ENCODE measurements at places on chromosomes 1 and 21.

DNA sequence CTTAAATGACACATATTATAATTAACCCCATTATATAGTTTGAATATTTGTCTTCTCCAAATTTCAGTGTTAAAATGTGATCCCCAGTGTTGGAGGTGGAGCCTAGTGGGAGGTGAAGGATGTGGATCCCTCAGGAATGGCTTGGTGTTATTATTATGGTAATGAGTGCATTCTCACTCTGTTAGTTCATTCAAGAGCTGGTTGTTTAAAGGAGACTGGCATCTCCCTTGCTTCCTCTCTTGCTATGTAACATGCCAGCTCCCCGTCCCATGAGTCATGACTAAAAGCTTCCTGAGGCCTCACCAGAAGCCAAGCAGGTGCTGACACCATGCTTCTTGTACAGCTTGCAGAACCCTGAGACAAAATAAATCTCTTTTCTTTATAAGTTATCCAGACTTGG is 1612.7 kb downstream of the AMY1C start:
- DNase-seq, result no peak

DNA sequence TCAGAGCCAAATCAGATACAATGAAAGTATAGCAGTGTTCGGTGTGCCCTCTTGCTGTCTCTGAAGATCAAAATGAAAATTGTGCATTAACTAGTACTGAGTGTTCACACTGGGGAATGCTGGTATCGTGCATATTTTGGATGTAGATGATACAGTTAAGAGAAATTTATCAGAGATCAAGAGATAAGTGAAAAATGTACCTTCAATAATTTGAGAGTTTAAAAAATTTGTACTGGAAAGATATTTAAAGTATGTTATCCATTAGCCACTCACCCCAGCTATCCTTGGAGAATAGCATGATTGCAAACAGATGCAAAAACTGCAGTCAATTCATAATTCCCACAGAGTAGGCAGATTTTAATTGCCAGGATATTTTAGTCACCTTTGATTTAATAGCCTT is 56.4 kb downstream of the GREM2 start:
- peak; percentile 41 for DNase-seq

DNA sequence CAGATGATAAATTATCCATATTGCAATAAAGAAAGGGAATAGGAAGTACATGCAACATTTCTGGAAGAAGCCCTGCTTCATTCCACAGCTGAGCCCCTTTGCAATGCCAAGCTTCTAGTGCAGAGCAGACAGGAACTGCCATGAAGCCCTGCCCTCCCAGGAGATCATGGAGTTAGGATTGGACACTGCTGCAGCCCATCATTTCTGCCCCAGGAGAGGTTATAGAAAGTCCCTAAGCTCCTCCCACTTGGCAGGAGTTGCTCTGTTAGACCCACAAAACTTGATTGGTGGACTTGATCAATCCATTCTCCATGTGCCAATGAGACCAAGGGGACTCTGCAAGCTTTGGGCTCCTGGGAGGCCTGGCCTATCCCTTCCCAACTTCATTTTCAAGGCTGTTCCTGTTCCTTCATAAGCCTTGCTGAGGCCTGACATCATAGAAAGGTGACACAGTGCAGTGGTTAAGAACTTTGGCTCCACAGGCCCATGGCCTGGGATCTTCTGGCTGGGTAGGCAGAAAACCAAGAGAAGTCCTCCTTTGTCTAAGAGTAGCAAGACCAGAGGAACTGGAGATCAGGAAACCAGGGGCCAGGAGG is 1.3 kb upstream of the LAPTM5 start:
- DNase-seq, result no peak

GRCh38 chr1:118783095-118783758 is 204.9 kb downstream of the TBX15 start:
- DNase-seq, result no peak

DNA sequence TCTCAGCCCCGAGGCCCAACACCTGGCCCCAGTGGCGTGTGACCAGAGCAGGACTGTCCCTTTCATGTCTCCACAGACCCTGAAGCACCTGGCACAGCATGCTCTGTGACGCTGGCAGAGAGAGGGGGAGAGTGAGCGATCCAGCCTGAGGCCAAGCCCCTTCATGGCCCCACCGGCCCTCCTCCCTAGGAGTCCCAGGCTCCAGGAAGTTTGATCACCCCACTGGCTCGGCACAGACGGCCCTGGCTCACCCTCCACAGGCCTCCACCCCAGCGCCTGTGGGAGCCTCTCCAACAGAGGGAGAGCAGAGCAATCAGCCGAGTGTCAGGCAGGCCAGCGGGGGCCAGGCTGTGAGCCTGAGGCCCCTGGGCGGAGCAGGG is 11.0 kb downstream of the SH3BGRL3 start:
- DNase-seq, result no peak

DNA sequence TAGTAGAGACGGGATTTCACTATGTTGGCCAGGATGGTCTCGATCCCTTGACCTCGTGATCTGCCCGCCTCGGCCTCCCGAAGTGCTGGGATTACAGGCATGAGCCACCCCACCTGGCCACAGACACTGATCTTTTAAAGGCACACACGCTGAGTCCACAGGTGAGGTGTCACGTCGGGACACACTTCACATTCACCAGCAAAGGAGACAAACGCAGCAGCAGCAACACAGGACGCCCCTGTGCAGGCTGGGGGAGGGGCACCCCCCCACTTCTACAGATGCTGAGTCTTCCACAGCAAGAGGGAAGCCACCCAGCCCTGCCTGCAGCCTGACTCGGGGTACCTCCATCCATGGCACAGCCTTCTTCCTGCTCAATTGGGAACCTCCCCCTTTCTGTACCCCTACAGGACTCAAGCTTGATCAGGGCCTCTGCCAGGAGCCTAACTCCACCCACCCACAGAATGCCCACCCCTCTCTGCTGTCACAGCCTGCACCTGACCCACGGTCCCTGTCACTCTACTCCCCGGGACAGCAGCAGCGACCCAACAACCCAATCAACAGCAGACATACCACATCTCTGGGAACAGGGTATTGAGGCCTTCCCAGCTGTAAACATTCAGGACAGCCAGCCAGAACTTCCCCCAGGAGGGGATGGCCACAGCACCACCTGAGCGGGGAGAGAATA is 9.5 kb downstream of the LSS start:
- DNase-seq, result no peak

DNA sequence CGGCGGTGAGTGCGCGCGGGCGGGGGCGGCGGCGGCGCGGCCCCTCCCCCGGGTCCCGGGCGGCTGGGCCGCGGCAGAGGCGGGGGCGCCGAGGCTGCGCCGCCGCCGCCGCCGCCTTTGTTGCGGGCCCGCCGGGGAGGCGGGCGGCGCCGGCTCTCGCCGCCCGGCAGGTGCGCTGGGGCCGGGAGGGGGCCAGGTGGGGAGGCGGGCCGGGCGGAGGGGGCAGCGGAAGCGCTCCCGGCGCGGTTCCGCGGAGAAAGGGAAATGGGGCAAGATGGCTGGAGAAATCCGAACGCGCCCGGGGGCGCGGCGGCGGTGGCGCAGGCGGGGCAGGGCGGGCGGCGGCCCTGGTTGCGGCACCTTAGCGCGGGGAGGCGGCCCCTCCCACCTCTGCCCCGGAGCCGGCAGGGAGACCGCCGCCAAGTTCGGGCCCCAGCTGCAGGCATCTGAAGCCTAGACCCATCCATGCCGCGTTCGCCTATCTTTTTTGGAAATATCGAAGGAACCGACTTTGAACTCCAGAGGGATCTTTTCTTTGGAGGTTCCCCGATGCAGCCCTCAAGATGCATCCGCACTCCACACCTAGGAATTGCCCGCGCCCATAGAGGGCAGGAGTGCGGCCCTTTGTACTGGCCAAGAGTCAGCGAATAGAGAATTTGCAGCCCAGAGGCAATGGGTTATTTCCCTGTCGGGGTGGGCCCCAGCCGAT is 479 bp downstream of the POGK start:
- peak; percentile 1 for DNase-seq

DNA sequence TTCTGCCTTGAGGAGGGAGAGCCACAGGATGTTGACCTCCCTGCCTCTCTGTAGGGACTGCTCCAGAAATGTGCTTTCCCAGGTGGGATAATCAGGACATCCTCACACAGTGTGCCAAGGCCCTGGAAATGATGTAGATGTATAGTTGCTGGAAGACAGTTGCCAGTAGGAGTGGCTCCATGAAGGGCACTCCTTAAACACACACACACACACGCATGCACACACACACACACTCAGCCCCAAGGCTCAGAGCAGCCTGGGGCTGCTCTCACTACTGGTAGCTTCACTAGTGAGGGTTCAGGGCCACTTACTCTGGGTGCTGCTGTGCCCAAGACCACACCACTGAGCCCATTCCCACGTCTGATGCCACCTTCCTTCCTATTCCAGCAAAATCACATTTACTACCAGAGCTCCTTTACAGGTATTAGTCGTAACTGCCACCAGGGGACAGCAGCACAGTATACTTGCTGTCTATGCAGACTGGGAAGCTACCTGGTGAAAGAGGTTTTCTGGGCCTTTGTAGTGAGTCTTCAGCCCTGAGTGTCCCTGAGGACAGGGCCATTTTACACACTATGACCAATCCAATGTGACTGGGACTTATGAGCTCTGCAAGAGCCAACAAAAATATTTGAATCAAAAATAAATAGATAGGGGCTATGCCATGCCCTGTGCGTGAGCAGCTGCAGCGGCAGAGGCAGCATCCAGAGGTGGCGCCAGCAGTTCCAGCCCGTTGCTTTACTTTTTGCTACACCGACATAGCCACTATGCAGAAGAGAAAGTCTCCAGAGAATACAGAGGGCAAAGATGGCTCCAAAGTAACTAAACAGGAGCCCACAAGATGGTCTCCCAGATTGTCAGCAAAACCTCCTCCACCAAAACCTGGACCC is 15.0 kb downstream of the CRNN start:
- DNase-seq, result no peak

- no peak for DNase-seq
Measured at GRCh38 chr1:24596401-24596880, 40.6 kb downstream of the NCMAP start.

DNA sequence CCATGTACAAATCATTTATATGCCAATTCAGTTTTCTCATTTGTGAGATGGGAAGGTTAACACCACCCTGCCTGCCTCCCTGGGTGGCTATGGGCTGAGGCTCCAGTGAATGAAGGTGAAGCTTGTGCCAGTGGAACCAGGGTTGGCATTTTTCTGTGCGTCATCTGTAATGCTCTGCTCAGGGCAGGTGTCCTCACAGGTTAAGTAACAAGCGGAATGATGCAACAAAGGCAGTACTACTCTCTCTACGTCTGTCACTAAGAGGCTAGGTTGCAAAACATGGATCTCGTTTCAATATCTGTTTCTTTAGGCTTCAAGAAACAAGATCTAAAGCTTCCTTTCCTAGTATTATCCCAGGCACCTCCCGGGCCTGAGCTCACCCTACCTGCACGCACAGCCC is 67.0 kb upstream of the ZNF648 start:
- no peak for DNase-seq

DNA sequence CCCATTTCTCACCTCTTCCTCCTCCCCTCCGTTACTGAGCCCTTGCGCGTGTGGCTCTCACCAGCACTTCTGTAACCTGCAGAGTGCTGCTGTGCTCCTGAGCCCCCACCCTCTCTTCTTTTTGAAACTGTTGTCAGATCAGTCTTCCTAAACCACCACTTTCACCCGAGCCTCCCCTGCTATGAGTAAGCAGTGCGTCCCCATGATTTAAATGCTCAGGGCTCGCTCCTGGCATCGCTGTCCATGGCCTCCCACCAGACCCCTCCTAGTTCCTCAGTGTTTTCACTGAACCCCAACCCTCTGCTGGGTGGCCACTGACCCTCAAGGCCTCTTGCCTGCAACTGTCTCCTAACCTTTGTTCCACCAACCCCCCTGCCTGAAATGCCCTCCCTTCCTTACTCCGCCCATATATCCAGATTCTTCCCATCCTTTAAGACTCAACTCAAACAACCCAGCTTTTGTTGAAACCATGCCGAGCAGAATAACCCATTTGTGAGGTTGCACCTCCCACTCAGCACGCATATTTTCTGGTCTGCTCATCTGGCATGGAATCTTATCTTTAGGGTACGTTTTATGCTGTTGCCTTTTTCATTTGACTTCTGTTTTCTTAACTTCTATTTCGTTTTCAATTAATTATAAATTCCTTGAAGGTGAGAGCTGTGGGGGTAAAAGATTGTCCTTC is 64.5 kb upstream of the FAM3B start:
- DNase-seq, result peak; percentile 3

DNA sequence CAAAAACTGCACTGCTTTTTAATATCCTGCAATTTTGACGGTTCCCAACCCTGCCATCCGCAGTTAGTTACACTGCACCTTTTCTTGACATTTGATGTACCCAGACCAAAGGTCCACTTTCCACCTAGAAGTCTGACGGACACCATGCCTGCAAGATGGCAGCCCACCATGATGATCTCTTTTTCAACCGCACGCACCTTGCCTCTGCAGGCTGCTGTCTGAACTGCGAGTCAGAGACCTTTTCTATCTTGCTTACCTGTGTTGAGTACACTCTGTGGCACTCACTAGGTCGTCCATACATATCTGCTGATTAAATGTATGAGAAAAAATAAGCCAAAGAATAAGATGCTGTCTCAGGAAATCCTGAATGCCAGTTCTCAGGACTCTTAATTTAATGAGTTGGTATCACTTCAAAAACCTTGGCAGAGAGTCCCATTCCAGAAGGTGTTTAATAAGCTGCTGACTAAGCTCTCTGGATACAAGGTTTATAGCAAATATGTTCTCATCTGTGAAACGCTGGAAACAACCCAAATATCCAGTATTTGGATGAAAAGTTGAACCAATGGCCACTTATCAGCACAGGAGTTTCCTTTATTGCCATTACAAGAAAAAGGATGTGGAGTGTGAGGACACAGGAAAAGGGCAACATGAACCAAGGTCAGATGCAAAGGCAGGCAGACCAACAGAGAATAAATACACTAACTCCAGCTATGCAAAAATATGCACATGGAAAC is 37.9 kb downstream of the GNG12 start:
- DNase-seq, result no peak

GRCh38 chr1:228736844-228737445 is 1.7 kb downstream of the RHOU start:
- DNase-seq, result no peak

DNA sequence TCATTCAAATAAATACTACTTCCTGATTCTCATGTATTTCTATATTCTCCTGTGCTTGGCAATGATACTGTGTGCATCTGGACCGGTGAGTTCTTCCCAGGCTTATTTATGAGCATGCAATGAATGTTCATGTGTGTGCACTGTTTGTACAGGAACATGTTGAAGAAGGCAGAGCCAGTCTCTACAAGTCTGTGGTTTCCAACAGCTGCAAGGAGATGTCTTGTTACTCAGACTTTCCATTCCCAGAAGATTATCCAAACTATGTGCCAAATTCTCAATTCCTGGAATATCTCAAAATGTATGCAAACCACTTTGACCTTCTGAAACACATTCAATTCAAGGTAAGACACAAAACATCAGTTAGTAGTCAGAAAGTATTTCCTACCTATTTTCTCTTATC is 19.1 kb downstream of the FMO1 start:
- peak; percentile 85 for DNase-seq
